ENCODE measurements at places on chromosomes 6 and 20. TPM values are rescaled to one million over a fixed set of nuclear protein-coding genes. Genes with fewer than 3 reads are reported as not detected.

The CDKN1A gene
- total RNA-seq, result 542 TPM

The CLPSL1 gene
- total RNA-seq, result not detected

The GATA5 gene
- not detected for total RNA-seq

The SIM1 gene
- total RNA-seq, result not detected

The DEF6 gene
- 1.3 TPM for total RNA-seq

The SLC22A23 gene
- 9.2 TPM for total RNA-seq

The ZNF165 gene
- 0.57 TPM for total RNA-seq

The BCLAF1 gene
- total RNA-seq, result 90.2 TPM

The AFDN gene
- 33.3 TPM for total RNA-seq

The CLDN20 gene
- total RNA-seq, result not detected

The KCNK16 gene
- not detected for total RNA-seq

The PGM3 gene
- total RNA-seq, result 156 TPM

The TMEM74B gene
- total RNA-seq, result not detected

The RHAG gene
- total RNA-seq, result not detected

The SSTR4 gene
- total RNA-seq, result not detected

The TSPO2 gene
- total RNA-seq, result not detected

The TUBB gene
- total RNA-seq, result 353 TPM

The ENPP3 gene
- 0.37 TPM for total RNA-seq

The GNAS gene
- total RNA-seq, result 451 TPM

The JPH2 gene
- total RNA-seq, result 0.43 TPM

The MANEA gene
- 10.2 TPM for total RNA-seq

The MUC21 gene
- not detected for total RNA-seq

The MBOAT1 gene
- total RNA-seq, result 1.5 TPM

The OR2J1 gene
- not detected for total RNA-seq

The FAM162B gene
- 1.4 TPM for total RNA-seq

The CST4 gene
- 0.43 TPM for total RNA-seq

The PLCB4 gene
- 2.0 TPM for total RNA-seq

The VSTM2L gene
- total RNA-seq, result 1.1 TPM

The GNMT gene
- not detected for total RNA-seq

The GLP1R gene
- total RNA-seq, result not detected

The EGFL8 gene
- total RNA-seq, result 0.57 TPM

The LZTS3 gene
- 4.9 TPM for total RNA-seq

The C6orf89 gene
- 52.9 TPM for total RNA-seq

The MYT1 gene
- total RNA-seq, result not detected

The SGK2 gene
- 0.28 TPM for total RNA-seq

The SIRPD gene
- total RNA-seq, result not detected

The DEFB119 gene
- total RNA-seq, result not detected

The ELOVL2 gene
- total RNA-seq, result 3.9 TPM

The ILRUN gene
- 28.9 TPM for total RNA-seq

The NEDD9 gene
- total RNA-seq, result 0.55 TPM

The ZNF311 gene
- total RNA-seq, result 1.9 TPM

The SPTLC3 gene
- 2.8 TPM for total RNA-seq

The TNFRSF6B gene
- 0.65 TPM for total RNA-seq

The PPP1R3G gene
- 2.8 TPM for total RNA-seq

The POU5F1 gene
- total RNA-seq, result 0.09 TPM

The RGS17 gene
- total RNA-seq, result 6.5 TPM

Measured in smooth muscle cell of bladder (primary cell).